ENCODE measurements at places on chromosomes 6 and 20. TPM values are rescaled to one million over a fixed set of nuclear protein-coding genes. Genes with fewer than 3 reads are reported as not detected.

Gene LRRC1
- 11.1 TPM for polyA plus RNA-seq

Gene GGTLC1
- polyA plus RNA-seq, result not detected

Gene TCP11
- polyA plus RNA-seq, result 0.22 TPM

Gene MYLK2
- 55.0 TPM for polyA plus RNA-seq

Gene BTNL2
- polyA plus RNA-seq, result not detected

Gene C6orf132
- 0.20 TPM for polyA plus RNA-seq

Gene ISM1
- polyA plus RNA-seq, result not detected

Gene TP53TG5
- not detected for polyA plus RNA-seq

Gene NCOA5
- 33.4 TPM for polyA plus RNA-seq

GRCh38 chr6:128743974-128744765, 138.8 kb upstream of the LAMA2 start:
- DNase-seq, result no peak

DNA sequence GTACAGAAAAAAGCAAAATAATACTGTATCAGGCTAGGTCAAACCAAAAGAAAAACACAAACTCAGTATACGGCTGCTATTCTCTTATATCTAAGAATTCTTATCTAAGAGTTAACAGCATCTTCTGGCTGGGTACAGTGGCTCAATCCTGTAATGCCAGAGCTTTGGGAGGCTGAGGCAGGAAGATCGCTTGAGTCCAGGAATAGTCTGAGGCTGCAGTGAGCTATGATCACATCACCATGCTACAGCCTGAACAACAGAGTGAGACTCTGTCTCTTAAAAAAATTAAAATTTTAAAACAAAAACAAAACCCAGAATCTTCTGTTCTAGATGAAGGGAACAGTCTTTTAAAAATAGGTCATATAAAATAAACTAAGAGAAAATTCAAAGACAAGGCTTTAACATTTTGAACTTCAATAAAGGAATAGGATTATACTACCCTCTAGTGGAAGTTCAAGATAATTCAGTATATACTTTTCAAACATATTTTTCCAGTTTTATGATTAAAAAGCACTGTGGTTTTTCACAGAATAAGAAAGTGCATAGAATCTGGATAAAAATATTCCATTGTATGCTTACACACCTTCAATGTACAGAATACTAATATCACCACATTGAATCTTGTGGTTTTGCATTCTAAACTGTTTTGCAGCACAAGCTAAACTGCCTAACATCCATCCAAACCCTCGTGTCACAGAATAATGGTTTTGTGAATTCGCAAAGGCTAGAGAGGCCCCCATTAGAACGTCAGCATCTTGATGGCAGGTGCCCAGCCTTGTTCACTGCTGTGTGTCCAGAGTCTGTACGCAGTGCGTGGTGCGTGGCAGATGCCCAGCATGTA, 39.3 kb downstream of the DTNBP1 start:
- no peak for DNase-seq

GRCh38 chr6:147397306-147397705, 111.2 kb upstream of the SAMD5 start:
- DNase-seq, result no peak

GRCh38 chr6:37324131-37325033, 29.4 kb upstream of the RNF8 start:
- no peak for DNase-seq

GRCh38 chr20:49785852-49786175, 26.8 kb upstream of the SLC9A8 start:
- no peak for DNase-seq

- DNase-seq, result no peak
These were observed 11.1 kb upstream of the SLC4A11 start for GRCh38 chr20:3250091-3250504.

DNA sequence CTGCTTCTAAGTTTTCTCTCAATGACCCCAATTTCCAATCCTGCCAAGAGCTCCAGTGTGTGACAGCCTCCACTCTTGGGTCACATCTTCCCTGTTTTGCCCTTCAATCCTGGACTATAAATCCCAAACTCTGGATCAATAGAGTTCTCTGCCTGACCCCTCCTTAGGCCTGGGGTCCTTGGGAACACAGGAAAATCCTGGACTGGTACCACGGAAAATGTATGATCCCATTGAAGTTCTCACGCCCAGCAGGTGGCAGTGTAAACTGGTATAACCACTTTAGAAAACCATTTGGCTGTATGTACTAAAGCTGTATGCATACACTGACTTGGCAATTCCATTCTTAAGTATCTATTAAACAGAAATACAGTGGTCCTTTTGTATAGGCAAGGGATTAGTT, 98.0 kb downstream of the SNAP25 start:
- no peak for DNase-seq

GRCh38 chr6:26243752-26244151, 121.2 kb upstream of the BTN3A2 start:
- no peak for DNase-seq

DNA sequence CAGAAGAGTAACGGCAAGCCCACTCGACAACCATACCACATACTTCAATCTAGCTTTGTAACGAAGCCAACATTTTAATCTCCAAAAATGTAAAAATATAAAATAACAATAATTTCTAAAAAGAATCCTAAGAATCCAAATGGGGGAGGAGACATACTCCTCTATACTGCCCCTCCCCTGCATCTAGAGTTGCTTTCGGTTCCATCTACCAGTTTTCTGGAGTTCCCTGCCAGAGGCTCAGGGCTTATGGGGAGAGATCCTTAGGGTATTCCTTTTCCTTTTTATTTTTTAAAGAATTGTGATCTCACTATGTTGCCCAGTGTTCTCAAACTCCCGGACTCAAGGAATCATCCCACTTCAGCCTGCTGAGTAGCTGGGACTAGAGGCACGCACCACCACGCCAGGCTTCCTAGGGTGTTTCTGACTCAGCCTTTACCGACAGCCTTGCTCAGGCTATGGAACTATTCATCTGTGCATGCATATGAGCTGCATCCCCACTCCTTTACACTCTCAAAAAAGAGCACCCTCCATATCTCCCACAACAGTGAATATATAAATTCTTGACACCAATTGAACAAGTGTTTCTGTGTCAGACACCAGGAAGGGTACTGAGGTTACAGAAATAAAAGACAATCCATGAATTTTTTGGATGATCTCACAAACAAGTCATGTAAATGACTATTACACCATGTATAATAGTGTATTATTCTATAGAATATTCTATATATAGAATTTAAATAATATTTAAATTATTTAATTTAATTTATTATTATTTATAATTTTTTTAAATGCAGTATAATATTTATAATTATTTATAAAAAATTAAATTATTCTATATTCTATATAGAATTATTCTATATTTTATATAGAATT, 40.7 kb upstream of the UBR2 start:
- DNase-seq, result no peak

DNA sequence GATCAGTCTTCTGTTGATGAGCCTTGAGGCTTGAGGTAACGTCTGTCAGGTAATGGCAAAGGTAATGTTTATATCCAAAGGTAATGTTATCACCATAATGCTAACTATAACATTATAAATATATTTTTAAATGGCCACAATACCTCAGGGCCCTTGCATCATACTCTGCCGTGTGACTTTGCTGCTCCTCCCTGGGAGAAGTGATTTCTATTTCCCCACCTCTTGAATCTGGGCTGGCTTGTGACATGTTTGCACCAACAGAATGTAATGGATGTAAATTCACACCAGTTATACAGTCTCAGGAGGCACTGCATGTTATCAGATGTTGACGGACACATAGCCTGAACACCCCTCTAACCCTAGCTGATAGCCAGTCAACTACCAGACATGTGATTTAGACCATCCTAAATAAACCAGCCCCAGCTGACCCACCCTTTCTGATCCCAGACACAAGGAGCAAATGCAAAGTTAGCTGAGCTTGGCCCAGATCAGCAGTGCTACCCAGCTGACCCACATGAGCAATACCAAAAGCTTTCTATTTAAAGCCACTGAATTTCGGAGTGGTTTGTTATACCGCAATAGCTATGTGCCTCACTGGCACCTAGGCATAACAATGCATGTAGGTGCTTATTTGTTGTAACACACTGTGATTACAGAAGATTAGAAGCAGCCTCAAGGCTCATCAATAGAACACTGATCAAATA, 93.8 kb upstream of the SIRPA start:
- no peak for DNase-seq

DNA sequence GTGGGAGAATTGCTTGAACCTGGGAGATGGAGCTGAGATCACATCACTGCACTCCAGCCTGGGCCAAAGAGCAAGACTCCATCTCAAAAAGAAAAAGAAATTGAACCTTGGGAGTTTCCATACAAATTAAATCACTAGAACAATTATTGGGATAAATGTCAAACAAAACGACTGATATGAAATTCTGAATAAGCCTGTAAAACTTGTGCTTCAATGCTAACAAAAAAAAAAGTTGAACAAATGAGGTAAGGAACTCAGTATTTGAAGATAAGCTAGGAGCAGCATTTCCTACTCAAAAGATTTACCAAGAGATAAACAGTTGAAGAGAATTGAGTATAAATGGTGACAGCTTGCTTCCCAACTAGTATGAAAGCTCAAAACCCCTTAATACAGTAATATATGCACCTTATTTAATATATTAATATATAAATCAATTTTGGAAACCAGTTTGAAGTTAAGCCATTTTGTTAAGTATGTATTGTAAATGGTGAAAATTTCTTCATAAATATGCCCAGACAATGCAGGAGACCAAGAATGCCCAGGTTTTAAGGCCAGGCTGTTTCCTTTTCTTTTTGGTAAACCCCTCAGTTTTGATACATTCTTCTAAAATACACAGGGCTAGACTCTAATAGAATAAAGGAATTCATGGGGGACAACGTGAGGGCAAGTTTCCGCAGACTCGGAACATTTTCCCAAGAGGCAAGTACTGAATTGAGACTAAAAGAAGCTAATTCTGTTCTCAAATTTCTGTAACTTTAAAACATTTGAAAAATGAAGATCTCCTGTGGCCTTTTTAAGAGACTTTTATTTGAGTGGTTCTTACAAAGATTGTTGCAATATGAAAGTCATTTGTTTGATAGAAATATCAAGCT, 3.9 kb downstream of the ROMO1 start:
- no peak for DNase-seq

DNA sequence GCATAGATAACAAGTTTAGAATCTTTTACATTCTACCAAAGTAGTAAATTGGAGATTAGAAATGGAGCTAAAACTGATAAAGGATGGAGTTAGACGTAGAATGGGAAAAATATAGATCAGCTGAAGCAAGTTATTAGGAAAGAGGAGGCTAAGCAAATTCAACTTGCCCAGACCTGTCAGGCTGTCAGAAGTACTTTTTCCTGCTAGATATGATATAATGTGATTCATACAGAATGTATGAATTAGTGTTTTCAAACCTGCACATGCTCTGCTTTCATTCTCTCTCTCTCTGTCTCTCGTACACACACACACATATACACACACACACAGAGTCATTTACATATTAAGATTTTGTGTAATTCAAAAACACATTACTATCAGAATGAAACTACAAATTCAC, 133.2 kb upstream of the HDGFL1 start:
- no peak for DNase-seq

DNA sequence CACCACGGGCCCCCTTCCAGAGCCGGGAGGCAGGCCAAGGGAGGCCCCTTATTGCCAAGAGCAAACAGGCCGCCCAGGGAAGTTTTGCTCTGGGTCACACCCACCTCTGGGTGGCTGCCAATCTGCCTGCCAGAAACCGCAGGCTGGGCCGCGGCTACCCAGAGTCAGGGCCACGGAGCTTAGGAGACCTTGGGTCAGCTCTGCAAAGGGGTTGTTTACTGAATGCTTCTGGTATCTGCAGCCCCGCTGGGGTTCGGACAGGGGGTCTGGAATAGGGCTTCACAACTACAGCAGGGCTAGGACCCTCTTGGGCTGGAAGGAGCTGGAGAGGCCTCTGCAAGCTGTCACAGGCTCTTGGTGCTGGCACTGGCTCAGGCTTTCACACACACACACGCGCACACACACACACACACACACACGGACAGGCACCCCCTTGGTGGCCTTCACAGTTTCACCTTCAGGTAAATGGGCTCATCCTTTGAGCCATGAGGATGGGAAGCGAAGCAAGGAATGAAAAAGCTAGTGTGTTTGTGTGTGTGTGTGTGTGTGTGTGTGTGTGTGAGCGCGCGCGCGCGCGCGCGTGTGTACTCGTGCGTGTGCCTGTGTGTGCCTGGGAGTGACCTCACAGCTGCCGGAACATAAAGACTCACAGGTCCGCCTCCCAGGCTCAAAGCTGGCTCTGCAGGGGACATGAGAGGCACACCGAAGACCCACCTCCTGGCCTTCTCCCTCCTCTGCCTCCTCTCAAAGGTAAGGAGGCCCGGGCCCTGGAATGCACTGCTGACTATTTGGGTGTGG, at the start of gene CCN5:
CCN5 (plus strand) TSS at position 669 of the 798 bp plus-strand sequence; CDS start at position 691, 22 bp downstream.
- DNase-seq, result peak; percentile 63

- no peak for DNase-seq
These were observed 293.5 kb downstream of the CDKAL1 start for GRCh38 chr6:20827798-20828197.

DNA sequence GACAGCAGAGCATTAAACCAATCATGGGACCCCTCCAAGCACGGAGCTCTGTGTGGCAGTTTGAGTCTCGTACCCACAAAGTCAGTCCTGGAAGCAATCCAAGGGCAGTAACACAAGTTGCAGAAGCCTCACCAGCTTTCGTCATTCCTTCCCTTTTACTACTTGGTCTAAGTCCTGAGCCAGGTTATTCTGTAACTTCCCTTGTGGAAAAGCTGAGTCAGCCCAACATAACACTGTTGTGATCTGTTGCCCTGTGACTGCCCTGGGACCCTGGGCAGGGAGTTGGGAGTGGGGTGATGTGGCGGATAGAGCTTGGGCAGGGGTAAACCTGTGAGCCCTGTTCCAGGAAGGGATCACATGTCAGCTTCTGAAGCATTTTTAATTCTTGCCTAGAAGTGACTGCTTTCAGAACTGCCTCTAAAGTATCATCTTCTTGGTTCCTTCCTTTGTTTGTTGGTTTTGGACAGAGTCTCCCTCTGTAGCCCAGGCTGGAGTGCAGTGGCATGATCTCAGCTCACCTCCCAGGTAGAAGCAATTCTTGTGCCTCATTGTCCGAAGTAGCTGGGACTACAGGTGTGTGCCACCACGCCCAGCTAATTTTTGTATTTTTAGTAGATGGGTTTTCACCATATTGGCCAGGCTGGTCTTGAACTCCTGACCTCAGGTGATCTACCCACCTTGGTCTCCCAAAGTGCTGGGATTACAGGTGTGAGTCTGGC, 183.7 kb upstream of the JAG1 start:
- DNase-seq, result peak; percentile 39

GRCh38 chr6:28335564-28336283, at the start of gene ZSCAN31:
Gene ZSCAN31 (minus strand): TSS chr6:28336148. CDS start chr6:28329683, 6,465 bp downstream.
- peak; percentile 96 for DNase-seq
